NCI-H2107 (cell line): ENCODE measurements at places on chromosomes 3 and 15.

DNA sequence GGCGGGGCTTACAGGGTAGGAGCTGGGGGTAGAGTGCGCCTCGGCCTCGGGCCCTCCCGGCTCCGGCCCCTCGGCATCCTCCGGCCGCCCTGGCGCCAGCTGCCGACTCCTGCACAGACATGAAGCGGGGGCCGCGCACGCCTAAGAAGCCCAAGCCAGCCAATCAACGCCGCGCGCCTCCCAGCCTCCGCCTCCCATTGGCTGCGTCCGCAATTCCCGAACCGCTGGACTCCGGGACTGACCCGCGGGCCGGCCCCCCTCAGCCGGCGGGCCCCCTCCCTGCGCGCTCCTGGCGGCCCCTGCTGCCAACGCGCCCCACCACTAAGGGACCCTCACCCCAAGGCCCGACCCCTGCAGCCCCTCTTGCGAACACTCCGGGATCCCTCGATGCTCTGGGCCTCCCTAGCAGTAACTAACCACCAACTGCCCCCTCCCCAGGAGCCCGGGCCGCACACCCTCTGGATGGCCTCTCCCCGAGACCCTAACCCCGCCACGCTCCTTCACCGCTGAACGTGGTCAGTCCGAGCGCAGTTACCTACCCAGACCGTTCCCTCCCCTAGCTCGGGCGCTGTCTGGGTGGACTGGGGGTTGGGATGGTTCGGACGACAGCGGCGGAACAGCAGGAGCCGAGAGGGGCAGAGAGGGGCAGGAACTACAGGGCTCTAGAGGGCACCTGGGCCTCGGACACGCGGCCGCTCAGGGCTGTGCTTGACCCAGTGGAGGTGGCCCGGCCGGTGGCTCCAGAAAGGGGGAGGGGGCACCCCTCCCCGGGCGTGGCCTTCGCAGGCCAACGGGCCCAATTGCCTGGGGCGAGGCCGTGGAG is 5.0 kb downstream of the GATA2 start:
- no peak for DNase-seq

DNA sequence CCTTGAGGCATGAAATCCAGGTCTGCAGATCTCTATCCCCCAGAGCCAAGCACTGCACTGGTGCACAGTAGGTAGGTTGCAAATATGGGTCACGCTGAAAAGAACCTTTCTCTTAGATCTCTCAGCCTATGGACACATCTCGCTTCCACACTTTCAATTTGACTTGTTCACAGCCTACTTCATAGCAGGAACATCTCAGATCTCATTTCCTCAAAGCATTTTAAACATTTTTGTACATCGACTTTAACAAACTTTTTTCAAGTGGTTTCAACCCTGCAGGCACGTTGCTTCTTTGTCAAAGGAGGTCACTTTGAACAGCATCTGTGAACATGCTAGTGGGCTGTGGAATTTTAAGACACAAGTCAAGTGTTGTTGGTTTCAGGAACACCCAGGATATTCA is 76.0 kb downstream of the SLC12A8 start:
- no peak for DNase-seq

- no peak for DNase-seq
Observed at GRCh38 chr3:128185630-128186447, 32.6 kb downstream of the EEFSEC start.

DNA sequence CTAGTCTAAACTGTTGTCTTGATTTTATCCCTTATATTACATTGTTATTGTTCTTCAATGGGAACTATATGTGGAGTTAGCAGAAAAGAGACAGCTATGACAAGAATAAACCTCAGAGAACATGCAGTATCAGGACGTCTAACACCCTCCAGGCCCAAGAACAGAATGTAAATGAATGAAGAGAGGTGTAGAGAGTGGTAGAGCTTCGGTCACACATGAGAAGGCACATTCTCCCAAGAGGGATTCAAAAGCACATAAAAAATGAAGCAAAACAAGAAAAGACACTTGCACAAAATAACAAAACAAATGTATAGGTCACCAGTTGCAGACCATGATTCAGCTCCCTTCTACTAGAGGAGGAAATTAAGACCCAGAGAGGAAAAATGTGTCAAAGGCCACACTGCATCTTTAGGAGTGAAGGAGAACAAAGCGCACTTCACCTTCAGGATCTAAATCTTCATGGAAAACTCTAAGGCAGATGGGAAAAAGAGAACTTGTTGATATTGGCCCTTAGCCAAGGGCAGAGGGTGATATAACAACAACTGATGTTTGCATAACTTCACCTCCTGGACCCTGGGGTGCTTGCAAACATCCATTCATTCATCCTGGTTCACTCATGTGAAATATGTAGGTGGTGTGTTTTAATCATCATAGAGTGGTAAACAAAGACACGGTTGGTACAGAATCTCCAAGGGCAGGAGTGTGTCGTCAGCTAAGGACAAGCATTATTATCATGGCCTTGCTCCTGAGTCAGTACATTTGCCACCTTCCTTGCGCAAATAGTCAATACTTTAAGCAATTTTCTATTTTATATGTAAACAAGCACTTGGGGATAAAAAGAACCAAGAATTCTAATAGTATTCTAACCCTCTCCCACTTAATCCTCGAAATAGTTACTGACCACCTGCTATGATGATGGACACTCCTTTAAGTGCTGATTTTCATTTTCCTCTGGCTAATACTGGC is 8.8 kb downstream of the NEK10 start:
- no peak for DNase-seq

- no peak for DNase-seq
Observed at GRCh38 chr3:31289584-31289983, 243.1 kb upstream of the STT3B start.

GRCh38 chr15:61056386-61056785 is 172.7 kb downstream of the RORA start:
- DNase-seq, result no peak

- DNase-seq, result peak; percentile 62
Observed at GRCh38 chr3:54243056-54243931, 120.9 kb downstream of the CACNA2D3 start.

GRCh38 chr15:82530606-82531379 is 9.5 kb downstream of the RPS17 start:
- DNase-seq, result no peak

DNA sequence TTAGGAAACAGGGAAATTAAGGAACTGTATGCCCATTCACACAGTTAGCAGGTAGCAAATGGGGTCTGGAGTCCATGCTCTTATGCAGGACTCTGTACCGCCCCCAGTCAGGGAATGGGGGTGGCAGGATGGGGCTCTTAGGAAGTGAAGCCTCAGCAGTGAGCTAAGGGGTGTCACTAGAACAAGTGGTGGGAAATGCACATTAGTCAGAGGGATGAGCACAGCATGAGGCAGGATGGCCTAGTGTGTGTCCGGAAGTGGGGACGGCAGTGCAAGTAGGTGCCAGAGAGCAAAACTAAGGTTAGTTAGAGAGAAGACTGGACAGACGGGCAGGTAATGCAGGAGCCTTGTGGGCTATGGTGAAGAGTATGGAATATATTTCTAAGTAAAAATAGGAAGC is 60.7 kb downstream of the ST3GAL6 start:
- DNase-seq, result no peak

GRCh38 chr15:71638876-71639275 is 171.5 kb upstream of the NR2E3 start:
- DNase-seq, result no peak

DNA sequence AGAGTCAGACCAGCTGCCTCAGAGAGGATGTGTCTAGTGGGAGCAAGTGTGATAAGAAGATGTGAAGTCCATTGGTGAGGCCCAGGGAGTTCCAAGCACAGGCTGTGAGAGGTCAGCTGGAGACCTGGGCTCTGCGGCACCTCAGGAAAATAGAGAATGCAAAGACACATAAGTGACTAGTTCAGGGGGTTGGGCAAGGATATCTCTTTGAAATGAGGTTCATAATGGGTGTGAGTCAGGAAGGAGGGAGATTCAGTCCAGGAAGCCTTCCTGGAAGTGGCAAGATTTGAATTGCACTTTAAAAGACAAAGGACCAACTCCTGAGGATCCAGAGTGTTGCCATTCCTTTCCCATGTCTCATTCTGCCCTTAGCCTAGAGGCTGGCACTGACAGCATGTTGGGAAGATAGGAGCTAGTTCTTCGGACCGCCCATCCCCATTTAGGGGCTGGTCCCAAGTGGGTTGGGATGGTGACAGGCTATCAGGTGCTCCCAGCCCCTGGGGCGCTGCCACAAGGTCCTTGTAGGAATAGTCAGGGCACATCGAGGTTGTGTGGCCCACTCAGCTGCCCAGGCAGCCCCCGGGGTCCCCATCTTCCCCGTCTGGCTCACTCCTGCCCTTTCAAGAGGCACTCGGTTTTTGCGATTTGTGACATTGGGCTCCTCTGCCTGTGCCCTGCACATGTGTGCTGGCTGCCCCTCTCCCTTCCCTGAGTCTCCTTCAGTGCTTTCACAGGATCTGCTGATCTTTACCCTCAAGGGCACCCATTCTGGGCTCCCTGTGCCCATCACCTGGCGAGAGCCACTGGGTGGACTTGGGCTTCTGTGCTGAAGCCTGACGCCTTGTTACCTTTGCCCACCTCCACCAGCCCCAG is 23.7 kb downstream of the ESYT3 start:
- DNase-seq, result no peak

DNA sequence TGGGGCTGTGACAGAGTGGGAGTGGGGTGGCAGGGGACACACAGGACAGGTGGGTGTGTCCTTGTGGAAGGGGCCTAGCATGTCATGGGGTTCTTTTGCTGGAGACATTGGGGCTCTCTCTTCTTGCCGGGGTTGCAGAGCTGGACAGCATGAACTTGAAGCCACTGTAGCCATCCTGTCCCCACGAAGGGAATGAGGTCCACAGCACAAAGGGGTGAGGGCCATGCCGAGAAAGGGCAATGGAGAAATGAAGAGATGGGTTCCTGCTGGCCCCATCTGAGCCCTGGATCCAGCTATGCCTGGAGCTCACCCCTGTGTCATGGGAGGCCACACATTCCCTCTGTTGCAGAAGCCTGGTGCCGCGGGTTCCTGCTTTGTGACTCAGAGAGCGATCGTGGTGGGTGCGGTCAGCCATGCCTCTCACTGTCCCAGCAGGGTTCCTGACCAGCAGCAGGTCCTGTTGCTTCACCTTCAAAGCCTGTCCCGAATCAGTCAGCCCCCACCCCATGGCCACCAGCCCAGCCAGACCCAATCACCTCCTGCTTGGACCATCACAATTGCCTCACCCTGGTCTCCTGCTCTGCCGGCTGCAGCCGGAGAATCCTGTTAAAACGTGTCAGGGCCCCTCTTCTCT is 50.0 kb downstream of the DNAJB8 start:
- no peak for DNase-seq

DNA sequence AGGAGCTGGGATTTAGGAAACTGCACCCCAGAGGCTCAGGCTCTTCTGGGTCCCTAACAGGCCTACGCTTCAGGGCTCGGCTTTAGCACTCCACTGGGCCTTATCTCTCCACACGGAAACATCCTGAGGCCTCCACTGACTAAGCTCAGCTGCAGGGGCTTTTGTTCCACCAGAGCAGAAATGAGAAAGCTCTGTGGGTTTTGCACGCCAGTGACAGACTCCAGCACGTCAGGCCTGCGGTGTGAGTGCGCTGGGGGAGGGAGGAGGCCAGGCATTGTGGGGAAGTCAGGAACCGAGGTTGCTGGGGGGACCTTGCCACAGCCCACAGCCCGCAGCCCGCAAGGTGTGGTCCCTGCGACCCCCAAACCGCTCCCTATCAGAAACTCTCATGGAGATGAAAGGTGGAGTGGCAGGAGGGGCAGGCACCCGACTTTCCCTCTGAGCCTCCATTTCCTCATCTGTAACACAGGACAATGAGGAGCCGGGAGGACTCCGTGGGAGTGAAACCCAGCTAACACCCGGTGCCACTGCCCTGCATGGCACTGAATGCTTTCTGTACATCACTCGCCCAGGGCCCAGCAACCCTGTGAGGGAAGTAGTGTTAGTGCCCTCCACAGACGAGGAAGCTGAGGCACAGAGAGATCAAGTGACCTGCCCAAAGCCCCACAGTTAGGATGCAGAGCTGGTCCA is 106.5 kb downstream of the TPRA1 start:
- no peak for DNase-seq

- no peak for DNase-seq
Observed at GRCh38 chr3:57132674-57133073, 32.5 kb downstream of the IL17RD start.
